SK-N-DZ (cell line): ENCODE measurements at places on chromosomes 13 and 19.
A peak's percentile ranks its signal among the peaks of the same experiment; 100 is the strongest.

GRCh38 chr13:43272851-43273250, 249.5 kb downstream of the DNAJC15 start:
- no peak for DNase-seq

GRCh38 chr19:38076337-38076736, 147.7 kb downstream of the DPF1 start:
- DNase-seq = no peak

DNA sequence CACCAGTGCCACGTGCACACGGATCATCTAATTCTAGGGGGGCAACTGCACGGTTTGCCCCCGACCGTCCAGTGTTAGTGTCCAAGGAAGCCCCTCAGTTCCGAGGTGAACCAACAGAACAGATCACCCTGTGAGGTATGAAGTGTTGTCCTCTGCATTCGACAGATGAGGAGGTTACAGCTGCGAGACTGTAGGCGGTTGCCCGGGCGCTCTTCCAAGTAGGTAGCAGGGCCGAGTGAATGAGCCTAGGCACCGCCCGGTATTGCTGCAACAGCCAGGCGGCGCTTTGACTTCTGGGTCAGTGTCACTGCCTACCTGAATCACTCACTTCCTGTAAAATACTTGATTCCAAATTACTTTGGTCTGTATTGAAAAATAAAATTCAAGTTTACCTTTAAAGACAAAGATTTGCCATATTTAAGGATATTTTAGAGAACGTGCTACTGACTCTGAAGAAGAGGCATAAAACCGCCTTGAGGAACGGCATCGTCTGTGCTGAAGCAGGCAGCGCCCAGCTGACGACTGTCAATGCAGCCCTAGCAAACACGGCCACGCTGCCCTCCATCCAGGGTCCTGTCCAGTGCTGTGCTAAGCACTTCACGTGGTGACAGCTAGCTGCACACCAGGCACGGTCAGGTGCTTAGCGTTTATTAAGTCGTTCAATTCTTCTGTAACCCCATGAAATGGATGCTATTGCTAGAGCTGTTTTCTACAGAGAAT, 19.3 kb upstream of the RASA3 start:
- DNase-seq = no peak

- DNase-seq = no peak
Observed at GRCh38 chr13:86906127-86906874, 764.9 kb upstream of the SLITRK5 start.

DNA sequence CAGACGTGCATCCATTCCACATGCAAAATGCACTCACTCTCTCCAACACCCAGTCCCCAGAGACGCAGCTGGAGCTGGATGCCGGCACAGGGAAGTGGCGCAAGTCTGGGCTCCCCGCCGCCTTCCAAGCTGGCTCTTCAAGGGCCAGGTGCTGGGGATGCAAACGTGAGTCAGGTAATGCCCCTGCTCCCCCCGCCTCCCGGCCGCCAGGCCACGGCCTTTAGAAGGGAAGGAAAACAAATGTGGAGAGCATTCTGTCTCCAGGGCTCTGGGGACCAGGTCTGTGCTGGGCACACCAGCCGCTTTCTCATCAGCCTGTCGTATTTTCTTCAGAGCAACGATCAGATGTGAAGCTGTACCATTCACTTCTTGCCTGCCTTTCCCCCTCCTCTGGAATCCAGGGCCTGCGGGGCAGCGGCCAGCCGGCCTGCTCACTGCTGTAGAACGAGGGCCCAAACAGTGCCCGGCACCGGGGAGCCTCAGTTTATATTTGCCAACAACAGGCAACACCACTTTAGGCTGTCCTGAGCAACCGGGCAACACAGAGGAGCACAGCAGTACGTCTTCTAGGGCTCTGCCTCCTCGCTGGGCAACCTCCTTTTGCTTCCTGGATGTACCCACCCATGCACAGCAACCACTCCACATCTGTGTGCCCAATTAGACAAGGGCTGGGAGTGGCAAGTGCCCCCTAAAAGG, 3.8 kb downstream of the RAB20 start:
- no peak for DNase-seq

GRCh38 chr19:17431417-17431816, 11.6 kb downstream of the MVB12A start:
- DNase-seq = no peak

DNA sequence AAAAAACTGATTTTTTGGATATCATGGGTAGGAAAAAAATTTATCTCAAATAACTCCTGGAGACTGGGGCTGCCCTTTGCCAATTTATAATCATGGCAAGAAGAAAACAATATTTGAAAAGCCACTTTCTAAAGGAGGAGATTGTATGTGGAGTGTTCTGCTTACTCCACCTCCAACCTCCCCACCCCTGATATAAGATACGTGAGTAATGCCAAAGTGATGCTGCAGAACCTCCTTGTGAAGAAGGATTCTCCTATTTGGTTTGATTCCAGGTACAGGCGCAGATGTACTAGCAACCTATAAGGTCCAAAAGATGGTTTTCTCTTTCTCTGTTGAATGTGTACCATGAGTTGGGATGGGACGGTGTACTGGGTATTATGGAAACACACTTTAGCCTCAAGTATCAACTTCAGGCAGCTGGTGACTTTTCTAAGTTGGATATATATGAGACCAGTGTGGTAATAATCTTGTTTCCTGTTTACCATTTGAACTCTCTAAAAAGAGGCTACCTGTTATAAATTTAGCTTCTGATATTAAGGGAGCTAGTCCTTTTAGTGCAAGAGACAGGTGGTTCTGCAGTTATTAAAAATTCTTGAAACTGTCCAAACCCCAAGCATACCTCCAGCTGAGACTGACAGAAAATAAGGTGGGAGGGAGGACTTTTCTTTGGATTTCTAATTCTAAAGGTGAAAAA, 724.0 kb upstream of the MIR17HG start:
- DNase-seq = no peak

DNA sequence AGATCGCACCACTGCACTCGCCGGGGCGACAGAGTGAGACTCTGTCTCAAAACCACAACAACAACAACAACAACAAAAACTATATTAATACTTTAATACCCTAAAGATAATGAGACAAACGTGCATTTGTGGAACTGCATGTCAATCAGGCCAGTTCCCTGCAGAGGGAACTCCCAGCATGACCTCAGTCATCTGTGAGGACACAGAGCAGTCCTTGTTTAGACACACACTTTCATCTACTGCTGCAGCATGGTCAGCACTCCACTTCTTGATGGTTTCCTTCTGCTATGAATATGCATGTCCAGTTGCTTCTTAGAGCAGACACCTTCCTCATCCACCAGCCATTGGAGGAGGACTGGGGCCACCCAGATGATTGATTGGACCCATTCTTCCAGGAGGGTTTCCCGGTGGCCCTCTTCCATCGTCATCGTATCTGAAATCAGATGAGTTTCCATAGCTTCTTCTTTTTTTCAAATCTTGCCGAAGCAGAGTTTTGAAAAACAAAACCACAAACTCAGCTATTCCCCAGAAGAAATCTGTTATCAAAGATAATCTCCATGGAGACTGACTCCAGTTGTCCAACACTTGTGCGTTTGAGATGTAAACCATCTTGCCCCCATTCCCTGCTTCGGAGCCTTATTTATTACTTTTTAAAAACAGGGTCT, 26.5 kb downstream of the ZNF607 start:
- DNase-seq = no peak

DNA sequence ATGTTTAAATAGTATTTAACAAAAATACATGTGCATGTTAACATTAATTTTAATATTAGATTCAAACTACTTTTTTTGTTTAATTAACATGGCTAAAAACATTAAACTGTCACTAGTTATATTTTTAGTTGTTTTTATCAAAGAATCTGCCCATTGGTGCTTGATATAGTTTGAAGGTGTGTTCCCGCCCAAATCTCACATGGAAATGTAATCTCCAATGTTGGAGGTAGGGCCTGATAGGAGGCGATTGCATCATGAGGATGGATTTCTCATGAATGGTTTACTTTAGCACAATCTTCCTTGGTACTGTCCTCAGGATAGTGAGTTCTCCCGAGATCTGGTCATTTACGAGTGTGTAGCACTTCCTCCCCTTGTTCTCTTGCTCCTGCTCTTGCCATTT, 2459.4 kb downstream of the PCDH9 start:
- DNase-seq = no peak

- DNase-seq = no peak
Observed at GRCh38 chr19:58569191-58569942, 3.8 kb downstream of the MZF1 start.

DNA sequence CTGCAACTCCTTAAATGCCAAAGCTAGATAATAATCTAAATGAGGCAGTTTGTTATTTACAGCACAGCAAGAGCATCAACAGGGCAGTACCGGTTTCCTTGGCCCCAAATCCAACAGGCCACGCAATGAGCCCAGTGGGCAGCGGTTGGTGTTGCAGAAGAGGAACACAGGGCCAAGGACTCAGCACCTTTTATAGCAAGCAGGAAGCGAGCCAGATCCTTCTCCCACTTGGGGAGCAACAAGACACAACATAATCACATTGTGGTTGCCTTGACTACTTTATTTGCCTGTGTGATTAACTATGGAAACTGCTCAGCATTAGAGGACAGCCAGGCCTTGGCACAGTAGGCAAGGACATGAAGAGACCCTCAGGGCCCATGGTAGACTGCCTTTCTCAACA, 67.1 kb upstream of the HTR2A start:
- DNase-seq = no peak

DNA sequence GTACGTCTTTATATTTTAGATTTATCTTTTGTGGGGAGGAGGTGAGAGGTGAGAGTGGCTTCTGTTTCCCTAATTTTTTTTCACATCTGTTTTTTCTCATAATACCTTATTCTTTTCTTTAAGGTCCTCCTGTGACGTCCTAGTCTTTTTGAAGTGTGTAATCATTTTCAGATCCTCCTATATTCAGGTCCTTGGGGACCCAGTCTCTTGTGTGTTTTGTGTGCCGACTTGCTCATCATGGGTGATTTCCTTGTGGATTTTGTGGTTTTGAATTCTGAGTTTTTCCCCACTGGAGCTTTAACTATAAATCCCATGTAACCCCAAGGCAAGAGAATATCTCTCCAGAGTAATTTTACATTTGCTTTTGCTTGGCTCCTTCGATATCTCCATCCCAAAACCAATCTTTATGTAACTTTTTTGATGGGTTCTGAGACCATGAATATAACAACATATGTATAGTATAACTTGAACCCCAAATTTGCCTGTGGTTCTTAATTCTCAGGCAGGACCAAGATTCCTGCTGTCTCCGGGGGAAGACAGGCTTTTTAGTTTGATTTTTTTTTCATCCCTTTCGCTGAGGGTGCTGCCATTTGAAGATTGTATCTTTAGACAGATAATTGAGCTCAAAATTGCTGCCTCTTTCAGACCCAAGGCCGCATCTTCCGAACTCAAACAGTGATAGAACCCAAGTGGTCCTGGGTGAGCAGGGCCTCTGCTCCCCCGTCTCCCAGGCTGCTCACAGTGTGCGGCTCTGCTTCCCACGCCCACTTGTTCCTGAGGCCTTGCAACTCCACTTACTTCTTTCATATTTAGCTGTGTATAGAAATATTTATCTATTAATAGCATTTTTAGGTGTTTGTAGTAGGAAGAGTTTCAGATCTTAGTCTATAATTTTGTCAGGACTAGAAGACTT, 59.1 kb upstream of the GPR183 start:
- no peak for DNase-seq

GRCh38 chr19:1350867-1351266, 32.8 kb upstream of the NDUFS7 start:
- peak; percentile 73 for DNase-seq

DNA sequence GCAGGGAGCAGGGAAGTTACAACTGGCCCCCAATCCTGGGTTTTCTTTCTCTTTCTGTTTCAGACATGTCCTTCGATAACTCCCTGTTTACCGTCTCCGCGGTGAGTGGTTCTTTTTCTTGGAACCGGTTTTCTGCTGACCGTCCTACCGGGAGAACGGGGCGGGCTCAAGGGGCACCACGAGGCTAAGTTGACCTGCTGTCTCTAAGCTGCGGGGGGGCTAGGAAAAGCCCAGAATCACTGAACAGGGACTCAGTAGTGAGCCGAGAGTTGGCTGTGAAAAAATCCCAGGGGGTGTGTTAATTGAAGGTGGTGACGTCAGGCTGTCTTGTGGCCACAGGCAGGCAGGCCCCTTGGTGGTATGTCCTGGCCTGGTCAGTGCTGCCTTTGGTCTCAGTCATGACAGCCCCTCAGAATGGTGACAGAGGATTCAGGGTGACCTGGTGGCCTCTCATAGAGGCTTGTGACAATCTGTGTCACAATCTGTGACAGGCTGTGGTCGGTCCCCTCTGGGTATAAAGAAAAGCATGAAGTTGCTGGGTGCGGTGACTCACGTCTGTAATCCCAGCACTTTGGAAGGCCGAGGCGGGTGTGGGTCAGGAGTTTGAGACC, 8.1 kb upstream of the CARM1 start:
- no peak for DNase-seq

DNA sequence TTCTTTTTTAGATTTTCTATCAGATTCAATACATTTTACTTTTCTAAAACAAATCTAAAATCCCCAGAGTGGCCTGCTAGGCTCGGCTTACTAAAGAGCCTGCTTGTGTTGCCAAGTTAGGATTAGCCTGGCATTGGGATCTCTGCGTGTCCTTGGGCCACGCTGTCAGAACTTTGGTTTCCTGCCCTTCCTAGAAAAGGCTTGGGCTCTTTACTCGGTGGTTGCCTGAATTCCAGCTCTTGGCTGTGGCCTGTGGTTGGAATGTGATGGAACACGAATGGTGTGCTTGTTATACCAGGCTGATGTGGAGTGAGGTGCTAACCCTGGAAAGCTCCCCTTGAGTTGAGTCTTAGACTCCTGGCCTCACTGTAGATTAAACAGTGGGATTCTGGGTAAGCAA, 8.5 kb downstream of the SPATA13 start:
- DNase-seq = no peak

DNA sequence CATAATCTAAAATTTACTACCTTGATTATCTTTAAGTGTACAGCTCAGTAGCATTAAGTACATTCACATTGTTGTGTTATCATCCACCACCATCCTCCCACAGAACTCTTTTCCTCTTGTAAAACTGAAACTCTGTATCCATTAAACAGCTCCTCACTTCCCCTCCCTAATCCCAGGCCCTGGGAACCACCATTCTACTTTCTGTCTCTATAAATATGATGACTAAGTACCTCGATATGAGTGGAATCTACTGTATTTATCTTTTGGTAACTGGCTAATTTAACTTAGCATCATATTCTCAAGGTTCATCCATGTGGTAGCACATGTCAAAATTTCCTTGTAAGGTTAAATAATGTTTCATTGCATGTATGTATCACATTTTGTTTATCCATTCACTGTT, 49.0 kb upstream of the POMP start:
- DNase-seq = no peak

DNA sequence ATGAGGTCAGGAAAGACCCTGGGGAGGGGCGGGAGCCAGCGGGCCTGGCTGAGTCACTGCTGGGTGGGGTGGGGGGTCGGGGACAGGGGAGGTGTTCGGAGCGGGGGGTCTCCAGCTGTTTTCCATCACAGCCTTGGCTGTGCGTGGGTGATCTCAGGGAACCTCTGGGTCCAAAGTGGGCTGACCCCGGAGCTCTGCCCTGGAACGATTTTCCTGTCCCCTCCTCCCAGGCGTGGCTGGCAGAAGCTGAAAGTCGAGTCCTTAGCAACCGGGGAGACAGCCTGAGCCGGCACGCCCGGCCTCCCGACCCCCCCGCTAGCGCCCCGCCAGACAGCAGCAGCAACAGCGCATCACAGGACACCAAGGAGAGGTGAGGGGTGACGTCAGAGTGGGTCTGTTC, 10.6 kb downstream of the TRIP10 start:
- no peak for DNase-seq

GRCh38 chr13:24225930-24226329, 65.4 kb downstream of the SPATA13 start:
- DNase-seq = no peak

GRCh38 chr13:105083992-105084391, 1451.5 kb downstream of the EFNB2 start:
- DNase-seq = peak; percentile 99

GRCh38 chr19:52142001-52142595, 2.4 kb upstream of the ZNF616 start:
- no peak for DNase-seq
